ENCODE measurements at places on chromosomes 7 and 10. TPM values are rescaled to one million over a fixed set of nuclear protein-coding genes. Genes with fewer than 3 reads are reported as not detected.

- DNase-seq, result peak; percentile 63
- H3K27me3 ChIP-seq, result peaks cover 69% of the 10 kb centered on the region
These were observed 1.3 kb downstream of the ELN start for GRCh38 chr7:74029089-74029785.

- DNase-seq, result no peak
- H3K27me3 ChIP-seq, result peaks cover 92% of the 10 kb centered on the region
- H3K4me1 ChIP-seq, result peaks cover 24% of the 10 kb centered on the region
These were observed 8.0 kb downstream of the CALY start for GRCh38 chr10:133328358-133329343.

DNA sequence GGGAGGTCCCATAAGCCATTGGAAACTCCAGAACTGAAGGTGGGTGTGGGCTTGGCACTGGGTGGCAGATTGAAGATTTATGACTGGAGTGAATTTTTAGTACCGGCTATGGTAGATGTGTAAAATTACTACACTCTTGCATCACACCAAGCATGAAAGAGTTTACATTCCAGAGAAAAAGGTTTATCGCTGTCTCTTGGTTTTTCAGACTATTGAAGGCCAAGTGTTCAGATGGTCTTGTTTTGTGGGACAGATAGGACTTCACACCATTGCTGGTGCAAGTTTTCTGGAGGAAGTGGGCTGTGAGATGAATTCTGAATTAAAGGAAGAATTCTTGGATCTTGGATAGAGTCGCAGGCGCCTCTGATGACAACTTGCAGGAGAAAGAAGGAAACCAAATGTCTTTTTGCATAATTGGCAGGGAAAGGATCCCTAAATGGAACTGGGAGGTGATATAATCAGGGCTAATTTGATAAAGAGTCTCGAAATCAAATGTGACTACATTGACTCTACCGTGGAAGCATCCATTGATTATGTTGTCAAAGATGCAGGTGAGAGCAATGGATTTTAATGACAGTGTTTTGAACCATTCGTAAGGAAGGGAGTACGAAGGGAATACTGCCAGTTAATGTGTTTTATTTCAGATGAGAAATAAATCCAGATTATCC is 14.2 kb upstream of the NMT2 start:
- H3K36me3 ChIP-seq, result no peaks in the 10 kb centered on the region
- H3K4me3 ChIP-seq, result no peak overlapping the region
- H3K4me1 ChIP-seq, result no peaks in the 10 kb centered on the region
- no peaks in the 10 kb centered on the region for H3K27me3 ChIP-seq
- no peak for DNase-seq

DNA sequence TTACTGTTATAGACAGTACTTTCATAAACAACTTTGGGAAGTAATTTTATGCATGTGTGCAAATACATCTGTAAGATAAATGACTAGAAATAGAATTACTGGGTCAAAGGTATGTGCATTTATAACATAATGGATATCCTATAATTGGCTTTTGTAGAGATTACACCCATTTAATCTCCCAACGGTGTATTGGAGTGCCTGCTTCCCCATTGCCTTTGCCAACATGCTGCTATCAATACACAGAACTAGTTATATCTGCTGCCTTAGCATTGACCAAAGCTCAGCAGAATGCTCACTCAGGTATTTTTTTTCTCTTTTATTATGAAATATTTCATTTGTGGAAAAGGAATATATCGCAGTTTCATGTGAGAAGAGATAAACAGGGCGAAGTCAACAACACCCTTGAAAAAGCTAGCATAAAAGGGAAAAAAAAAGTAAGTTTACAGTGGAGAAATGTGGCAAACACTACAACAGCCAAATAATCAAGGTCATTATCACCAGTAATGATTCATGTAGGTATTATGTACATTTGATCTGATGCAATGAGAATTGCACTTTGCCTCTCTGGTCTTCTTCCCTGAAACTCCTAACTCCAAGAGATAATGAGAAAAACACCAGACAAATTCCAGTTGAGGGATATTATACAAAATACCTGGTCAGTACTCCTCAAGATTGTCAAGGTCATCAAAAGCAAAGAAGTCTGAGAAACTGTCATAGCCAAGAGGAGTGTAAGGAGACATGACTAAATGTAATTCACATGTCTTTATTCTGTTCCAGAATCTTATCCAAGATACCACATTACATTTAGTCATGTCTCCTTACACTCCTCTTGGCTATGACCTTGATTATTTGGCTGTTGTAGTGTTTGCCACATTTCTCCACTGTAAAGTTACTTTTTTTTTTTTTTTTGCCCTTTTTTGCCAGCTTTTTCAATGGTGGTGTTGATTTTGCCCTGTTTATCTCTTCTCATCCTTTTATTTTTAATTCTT is 36.8 kb downstream of the MARCHF5 start:
- H3K36me3 ChIP-seq, result no peaks in the 10 kb centered on the region
- H3K27ac ChIP-seq, result no peak overlapping the region
- no peak for DNase-seq
- no peak overlapping the region for H3K4me3 ChIP-seq

DNA sequence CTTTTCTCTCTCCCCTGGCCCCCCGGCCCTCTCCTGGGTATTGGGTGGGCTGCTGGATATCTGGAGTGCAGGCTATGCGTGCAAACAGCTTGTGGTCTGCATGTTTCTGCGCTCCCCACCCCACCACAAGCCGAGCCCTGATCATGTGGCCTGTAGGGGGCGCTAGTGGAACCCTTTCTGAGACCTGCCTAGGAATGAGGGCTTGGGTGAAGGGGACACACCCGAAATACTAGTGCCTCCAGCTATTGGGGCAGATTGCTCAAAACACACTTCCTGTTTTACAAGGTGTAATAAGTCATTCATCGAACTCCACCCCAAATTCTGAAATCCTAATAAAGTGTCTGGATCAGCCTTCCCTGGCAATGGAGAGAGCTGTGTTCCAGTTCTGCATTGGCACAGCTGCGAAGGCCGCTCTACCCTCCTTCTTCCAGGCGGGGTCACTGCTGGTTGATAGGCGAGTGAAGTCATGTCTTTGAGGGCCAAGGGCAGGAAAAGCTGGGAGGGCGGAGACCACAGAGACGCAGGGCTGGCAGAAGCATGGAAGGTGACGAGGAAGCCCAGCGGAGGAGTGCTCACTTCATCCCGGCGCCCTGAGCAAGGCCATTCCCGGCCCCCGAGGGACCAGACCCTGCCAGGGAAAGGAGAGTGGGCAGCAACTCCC is 19.8 kb upstream of the PRRT4 start:
- H3K27ac ChIP-seq, result no peak overlapping the region
- no peak for DNase-seq
- H3K27me3 ChIP-seq, result no peaks in the 10 kb centered on the region
- H3K4me3 ChIP-seq, result no peak overlapping the region
- H3K4me1 ChIP-seq, result peaks cover 8% of the 10 kb centered on the region

DNA sequence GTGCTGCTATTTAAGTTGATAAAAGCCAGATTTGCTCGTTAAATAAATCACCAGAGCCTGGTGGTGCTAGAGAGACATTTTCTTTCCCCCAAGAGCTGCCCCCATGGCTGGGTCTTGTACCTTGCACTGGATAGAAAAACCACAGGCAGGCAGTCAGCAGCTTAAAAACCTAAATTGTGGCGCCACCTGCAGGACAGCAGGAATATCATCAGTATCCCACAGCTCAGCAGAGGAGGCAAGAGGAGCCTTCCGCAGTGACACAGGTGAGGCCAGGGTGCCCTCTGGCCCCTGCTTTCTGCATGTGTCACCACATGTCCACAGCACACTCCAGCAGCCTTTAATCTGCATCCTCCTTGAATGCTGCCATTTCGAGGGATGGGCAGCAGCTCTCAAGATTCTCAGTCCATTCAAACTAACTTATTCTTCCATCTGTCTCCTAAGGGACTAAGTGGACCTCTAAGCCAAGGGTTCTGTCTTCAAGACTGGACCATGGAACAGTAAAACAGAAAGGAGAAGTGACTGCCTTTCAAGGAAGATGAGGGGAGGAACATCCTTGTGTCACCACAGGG is 4.5 kb upstream of the PLXNA4 start:
- H3K4me3 ChIP-seq, result no peak overlapping the region
- H3K27ac ChIP-seq, result no peak overlapping the region
- peaks cover 40% of the 10 kb centered on the region for H3K27me3 ChIP-seq
- peak; percentile 51 for DNase-seq

DNA sequence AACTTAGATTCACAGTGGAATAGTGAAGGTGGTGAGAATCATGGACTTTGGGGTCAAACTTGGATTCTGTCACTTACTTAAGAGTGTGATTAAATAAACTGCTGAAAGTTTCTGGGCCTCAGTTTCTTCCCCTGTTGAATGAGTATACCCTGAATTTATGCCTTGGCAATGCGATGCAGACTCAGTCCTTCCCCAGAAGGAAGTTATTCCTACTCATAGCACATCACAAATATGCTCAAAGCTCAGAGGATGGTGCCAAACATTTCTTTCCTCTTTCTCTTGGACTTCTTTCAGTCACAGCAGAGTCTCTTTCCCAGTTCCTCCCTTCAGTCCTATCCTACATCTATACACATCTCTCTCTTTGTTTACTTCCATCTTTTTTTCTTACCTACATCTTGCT is 45.1 kb downstream of the ASB4 start:
- no peak overlapping the region for H3K4me3 ChIP-seq
- H3K27me3 ChIP-seq, result no peaks in the 10 kb centered on the region
- H3K27ac ChIP-seq, result no peak overlapping the region
- H3K36me3 ChIP-seq, result no peaks in the 10 kb centered on the region

- H3K36me3 ChIP-seq, result no peaks in the 10 kb centered on the region
- no peak overlapping the region for H3K27ac ChIP-seq
- H3K27me3 ChIP-seq, result no peaks in the 10 kb centered on the region
- no peak for DNase-seq
- peaks cover 28% of the 10 kb centered on the region for H3K4me1 ChIP-seq
- no peak overlapping the region for H3K4me3 ChIP-seq
These were observed 123.7 kb upstream of the ASAH2 start for GRCh38 chr10:50375051-50375452.

- no peaks in the 10 kb centered on the region for H3K4me1 ChIP-seq
- DNase-seq, result no peak
- no peaks in the 10 kb centered on the region for H3K27me3 ChIP-seq
- H3K4me3 ChIP-seq, result no peak overlapping the region
- no peak overlapping the region for H3K27ac ChIP-seq
These were observed 651.1 kb downstream of the SORCS1 start for GRCh38 chr10:106513352-106513771.

GRCh38 chr7:74478671-74479065 is 25.0 kb downstream of the GTF2IRD1 start:
- H3K4me1 ChIP-seq, result peaks cover 72% of the 10 kb centered on the region
- no peak for DNase-seq
- peak overlapping the region; percentile 89 for H3K27ac ChIP-seq
- no peak overlapping the region for H3K4me3 ChIP-seq

- H3K4me1 ChIP-seq, result no peaks in the 10 kb centered on the region
- no peaks in the 10 kb centered on the region for H3K27me3 ChIP-seq
- DNase-seq, result no peak
- H3K4me3 ChIP-seq, result no peak overlapping the region
These were observed 156.2 kb downstream of the EVX1 start for GRCh38 chr7:27398851-27399250.

DNA sequence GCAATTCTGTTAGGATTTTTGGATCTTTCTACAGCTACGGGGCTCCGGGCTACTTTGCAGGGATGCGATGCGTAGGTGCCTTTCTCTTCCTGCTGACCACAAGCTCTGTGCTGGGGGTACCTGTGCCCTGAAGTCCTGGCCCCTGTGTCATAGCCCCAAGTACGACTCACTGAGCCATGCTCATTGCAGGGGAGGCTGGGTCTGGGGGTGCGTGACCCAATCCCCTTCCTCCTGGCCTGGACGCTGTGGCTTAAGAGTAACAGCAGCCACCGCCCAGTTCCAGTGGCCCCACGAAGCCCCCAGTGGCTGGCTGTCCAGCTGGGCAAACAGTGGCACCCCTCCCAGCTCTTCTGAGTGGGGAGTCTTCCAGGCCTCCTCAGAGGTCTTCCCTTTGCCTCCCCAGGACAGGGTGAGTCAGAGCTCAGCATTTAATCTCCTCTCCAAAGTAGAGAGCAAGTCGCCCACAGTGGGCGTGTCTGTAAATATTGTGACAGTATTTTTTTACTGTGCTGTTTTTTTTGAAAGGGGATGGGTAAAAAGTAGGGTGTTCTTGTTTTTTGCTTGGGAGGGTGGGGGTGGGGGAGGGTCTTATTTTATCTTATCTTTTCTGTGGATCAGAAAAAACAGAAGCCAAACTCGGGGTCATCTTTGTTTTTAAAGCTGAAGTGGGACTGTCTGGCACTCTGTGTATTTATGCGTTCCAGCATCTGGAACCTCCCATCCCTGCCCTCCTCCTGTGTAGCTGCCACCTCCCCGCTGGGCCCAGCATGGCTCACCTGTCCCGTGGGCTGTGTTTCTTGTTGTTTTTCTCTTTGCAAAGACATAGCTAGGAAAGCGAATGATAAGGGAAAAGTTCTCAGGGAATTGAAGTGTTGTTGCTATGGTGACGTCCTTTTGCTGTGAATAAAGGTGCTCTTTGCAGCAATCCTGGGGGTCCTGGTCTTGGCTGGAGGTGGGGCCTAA is 8.2 kb downstream of the LFNG start:
- H3K36me3 ChIP-seq, result no peaks in the 10 kb centered on the region
- H3K4me1 ChIP-seq, result peaks cover 95% of the 10 kb centered on the region
- H3K27me3 ChIP-seq, result no peaks in the 10 kb centered on the region
- peak overlapping the region; percentile 15 for H3K4me3 ChIP-seq

DNA sequence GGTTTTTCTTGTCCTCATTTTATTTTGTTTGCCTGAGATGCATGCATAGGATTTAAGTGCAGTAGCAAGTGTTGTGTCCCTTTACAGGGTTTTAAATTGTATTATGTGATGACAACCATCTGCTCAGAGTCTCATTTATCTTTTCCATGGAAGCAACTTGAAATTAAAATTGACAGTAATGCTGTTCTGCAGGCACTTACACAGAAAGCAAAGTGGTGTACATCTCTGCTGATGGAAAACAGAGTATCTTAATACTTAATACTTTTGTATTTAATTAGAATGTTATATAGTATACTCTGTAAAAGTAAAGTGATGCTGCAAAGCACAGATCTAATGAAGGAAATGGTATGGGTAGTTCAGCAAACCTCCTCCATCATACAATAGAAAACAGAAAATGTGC is 482.9 kb downstream of the POM121L12 start:
- H3K4me3 ChIP-seq, result no peak overlapping the region
- DNase-seq, result no peak
- no peaks in the 10 kb centered on the region for H3K36me3 ChIP-seq
- H3K4me1 ChIP-seq, result no peaks in the 10 kb centered on the region
- H3K27ac ChIP-seq, result no peak overlapping the region

HOXA10 gene
- total RNA-seq, result 0.42 TPM

VWA2 gene
- 9.5 TPM for total RNA-seq

METTL27 gene
- total RNA-seq, result 1.5 TPM

MACC1 gene
- total RNA-seq, result 28.5 TPM

WDR86 gene
- total RNA-seq, result 1.1 TPM

TLX1 gene
- total RNA-seq, result not detected
